SHP77 (cell line): ENCODE measurements at places on chromosomes 6 and 20.

DNA sequence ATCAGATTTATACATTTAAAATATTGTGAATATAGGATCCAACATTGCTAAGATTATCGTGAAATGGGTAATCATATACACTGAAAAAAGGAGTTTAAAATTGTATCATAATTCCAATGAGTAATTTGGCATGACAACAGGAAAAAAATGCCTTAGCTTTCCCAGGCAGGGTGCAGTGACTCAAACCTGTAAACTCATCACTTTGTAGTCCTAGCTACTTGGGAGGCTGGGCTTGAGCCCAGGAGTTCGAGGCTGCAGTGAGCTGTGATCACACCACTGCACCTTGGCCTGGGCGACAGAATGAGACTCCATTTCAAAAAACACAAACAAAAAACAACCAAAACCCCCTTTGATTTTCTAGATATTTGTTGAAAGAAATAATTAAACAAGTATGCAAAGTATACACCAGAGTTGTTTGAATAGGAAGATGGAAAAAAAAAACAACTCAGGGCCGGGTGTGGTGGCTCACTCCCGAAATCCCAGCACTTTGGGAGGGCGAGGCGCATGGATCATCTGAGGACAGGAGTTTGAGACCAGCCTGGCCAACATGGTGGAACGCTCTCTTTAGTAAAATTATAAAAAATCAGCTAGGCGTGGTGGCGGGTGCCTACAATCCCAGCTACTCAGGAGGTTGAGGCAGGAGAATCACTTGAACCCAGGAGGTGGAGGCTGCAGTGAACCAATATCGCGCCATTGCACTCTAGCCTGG is 98.7 kb downstream of the TRERF1 start:
- no peak for DNase-seq

DNA sequence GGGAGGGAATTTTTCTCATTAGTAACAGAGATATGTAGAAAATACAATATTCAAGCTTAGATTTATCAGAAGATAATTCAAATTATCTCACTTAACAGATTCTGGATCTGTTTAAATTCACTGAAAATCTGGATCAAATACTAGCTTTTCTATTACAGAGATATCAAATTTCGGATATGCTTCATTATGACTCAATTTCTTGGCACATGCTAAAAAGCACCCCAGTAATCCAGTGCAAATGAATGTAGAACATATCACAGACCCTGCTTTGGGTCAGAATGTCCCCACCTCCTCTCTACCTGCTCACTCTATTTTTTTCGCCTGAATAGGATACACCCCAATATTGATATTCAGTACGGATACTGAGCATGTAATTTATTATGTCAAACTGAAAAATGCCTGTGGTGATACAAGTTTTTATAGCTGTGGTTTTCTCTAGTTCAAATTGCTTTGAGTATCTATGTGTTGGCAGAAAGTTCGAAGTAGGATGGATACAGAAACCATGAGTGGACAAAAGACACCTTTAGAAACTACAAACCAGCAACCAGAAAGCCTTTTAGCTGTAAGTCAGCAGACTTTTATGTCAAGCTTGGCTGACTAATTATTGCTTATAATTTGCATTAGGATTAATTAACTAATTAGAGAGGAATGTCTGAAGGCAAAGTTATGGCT is 290.0 kb downstream of the TFAP2B start:
- DNase-seq = no peak

GRCh38 chr6:70215460-70216108 is 87.3 kb downstream of the COL9A1 start:
- DNase-seq = no peak

DNA sequence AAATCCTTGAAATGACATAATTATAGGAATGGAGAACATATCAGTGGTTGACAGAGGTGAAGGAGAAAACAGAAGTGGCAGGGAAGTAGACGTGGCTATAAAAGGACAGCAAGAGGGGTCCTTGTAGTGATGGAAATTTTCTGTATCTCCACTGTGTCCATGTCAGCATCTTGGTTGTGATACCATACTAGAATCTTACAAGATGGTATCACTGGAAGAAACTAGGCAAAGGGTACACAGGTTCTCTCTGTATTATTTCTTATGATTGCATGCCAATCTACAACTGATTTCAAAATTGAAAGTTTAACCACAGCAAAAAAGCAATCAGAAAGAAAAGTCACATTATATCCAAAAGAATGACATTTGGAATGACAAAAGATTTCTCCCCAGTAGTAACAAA is 16.4 kb upstream of the ZC3H12D start:
- DNase-seq = no peak

DNA sequence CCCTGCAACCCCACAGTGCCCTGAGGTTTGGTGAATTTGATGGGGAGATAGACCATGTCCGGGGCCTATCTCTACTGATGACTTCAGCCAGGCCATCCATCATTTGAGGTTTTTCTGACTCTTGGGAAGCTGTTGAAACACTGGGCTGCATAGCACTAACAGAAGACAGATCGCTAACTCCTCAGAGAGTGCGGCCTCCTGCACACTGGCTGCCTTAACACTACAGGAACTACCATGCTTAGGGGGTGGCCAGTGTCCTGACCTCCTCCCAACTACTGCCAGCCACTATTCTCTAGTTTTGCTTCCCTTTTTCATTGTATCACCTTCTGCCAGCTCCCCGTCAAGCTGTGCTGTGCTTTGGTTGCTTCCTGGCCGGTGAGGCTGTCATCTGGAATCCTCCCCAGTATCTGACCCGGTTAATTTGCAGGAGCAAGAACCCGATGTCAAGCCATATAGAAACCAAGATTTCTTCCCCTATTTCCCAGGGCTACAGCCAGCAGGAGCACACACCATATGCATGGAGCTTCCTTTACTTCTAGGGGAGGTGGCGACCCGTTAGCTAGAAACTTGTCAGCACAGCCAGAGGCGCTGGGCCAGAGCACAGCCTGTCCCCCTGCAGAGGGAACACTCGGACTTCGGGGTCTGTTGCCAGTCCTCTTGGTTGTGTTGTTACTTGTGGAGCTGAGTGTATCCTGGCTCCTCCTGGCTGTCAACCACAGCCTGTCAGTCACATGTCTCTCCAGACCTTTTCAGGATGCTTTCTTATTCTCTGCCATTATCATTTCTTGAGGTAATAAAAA is 57.3 kb upstream of the TRAF3IP2 start:
- no peak for DNase-seq

- DNase-seq = no peak
These were observed 112.4 kb downstream of the TIAM2 start for GRCh38 chr6:155107432-155108069.

DNA sequence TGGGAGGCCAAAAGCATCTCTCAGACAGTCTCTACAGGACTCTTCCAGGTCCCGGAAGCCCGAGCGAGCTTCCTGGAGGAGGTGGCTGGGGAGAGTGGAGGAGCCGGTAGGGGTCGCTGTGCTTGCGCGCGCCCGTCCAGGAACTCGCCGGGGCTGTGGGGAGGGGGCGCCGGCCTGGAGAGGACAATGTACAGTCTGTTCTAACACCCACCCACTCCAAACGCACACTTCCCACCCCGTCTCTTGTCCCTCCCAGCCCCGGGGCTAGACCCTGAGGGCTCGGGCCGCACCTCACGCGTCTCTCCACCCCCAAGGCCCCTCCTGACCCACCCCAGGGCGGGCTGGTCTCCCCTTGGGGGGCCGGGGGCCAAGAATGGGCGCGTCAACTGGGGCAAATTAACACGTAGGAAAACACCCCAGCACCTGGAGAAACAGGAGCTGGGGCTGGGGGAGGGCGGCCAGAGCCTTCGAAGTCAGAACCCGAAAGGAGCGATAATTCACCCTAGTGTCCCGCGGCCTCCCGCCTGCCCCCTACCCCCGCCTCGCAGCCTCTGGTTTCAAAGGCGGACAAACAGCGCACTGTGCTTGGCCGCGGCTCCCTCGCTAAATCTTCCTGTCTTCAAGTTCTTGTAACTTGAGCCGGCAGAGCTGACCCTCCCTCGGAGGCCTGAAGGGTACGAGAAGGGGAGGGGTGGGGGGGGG is 103.2 kb upstream of the FOXP4 start:
- no peak for DNase-seq

GRCh38 chr20:32149566-32150170 is 40.2 kb downstream of the TM9SF4 start:
- DNase-seq = no peak

GRCh38 chr6:111555036-111555435 is 50.6 kb downstream of the TRAF3IP2 start:
- no peak for DNase-seq

DNA sequence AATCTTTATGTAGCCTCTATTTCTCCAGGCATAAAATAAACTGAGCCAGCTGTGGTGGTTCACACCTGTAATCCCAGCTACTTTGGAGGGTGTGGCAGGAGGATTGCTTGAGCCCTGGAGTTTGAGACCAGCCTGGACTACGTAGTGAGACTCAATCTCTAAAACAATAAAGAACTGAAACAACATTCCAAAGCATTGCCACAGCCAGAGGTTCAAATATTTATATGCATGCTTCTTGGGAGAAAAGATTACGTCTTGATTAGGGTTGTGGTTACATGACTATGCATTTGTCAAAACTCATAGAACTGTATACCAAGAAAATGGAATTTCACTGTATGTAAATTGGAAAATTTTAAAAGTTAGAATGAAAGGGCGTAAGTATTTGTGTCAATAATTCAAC is 27.7 kb upstream of the PAX1 start:
- DNase-seq = no peak

DNA sequence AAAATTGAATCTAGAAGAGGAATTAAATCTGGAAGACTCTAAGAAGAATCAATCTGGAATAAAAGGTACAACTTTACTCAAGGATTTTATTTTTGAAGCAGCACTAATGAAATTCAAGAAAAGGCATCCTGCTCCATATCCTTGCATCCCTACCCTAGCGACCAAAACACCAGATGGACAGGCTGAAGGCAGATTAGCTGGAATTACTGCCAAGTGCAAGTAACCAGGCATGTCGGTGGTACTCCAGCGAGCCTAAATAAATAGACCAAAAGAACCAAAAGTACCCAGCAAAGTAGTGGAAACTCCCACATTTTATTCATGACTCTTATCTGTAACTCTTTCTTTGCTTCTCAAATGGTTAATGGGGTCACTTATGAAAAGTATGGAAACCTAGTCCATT is 21.0 kb downstream of the OPRM1 start:
- DNase-seq = no peak

DNA sequence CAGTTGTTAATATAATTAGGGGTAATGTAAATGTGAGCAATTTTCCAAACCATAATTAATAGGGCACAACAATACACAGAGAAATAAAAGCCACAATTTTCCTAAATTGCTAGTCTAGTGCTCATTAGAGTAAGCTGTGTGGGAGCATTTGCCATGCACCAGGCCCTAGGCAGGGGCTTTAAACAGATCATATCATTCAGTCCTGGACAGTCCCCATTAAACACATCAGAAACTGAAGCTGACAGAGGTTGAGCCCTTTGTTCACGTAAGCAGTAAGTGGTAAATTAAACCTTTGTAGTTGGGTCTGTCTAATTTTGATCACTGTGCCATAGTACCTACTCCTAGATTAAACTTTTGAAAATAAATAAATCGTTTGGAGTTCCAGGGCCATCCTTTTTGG is 931.1 kb downstream of the C6orf118 start:
- no peak for DNase-seq

- no peak for DNase-seq
These were observed 1.2 kb downstream of the CHMP4B start for GRCh38 chr20:33812152-33812849.

GRCh38 chr6:13435477-13436246 is 51.7 kb downstream of the GFOD1 start:
- no peak for DNase-seq

- no peak for DNase-seq
These were observed 85.8 kb downstream of the FUT9 start for GRCh38 chr6:96101564-96101963.

DNA sequence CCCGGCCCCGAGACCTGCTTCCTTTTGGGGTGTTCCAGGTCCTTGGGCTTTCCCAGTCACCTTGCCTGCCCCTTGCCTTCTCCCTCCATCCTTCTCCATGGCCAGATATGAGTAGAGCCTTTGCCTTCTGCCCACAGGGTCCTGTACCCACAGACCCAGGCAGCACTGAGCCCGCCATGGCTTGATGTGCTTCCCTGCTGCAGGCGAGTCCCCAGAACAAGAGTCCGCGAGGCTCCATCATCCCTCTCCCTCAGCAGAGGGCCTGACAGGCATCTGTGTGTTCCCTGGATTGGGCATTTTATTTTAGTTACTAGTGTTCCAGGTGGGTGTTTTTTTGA is 21.9 kb downstream of the PYGB start:
- no peak for DNase-seq

DNA sequence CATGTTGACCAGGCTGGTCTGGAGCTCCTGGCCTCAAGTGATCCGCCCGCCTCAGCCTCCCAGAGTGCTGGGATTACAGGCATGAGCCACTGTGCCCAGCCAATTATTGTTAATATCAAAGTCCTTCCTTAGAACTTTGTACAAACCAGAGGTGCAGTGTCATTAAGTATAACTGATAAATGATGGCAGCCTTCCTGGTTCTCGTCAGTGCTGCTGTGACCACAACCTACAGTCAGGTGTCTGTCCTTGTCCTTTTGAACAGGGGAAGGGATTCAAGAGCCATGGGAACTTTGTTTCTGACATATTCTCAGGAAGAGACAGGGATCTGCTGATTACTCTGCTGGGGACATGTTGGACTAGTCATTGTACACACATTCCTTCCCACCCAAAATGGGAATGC is 103.2 kb upstream of the TIAM2 start:
- DNase-seq = no peak

DNA sequence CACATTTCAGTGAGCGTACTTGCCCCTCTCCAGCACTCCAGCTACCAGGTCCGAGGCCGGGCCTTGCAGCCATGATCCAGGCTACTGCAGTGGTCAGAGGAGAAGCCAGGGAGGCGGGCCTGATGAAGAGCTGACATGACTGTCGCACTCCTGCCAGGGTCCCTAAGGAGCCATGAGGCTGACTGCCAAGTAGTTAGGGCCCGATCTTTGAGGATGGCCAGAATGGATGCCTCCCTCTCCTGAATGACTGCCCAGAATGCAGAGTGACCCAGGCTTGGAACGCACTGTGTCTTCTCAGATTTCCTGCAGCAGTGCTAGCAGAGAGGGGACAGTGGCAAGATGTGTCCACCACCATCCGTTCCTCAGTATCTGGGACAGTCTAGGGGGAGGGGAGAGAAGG is 24.7 kb upstream of the LRFN2 start:
- no peak for DNase-seq
